ENCODE measurements at places on chromosomes 16 and 17. TPM values are rescaled to one million over a fixed set of nuclear protein-coding genes. Genes with fewer than 3 reads are reported as not detected.

The EXOC3L1 gene
- total RNA-seq, result 3.2 TPM

DNA sequence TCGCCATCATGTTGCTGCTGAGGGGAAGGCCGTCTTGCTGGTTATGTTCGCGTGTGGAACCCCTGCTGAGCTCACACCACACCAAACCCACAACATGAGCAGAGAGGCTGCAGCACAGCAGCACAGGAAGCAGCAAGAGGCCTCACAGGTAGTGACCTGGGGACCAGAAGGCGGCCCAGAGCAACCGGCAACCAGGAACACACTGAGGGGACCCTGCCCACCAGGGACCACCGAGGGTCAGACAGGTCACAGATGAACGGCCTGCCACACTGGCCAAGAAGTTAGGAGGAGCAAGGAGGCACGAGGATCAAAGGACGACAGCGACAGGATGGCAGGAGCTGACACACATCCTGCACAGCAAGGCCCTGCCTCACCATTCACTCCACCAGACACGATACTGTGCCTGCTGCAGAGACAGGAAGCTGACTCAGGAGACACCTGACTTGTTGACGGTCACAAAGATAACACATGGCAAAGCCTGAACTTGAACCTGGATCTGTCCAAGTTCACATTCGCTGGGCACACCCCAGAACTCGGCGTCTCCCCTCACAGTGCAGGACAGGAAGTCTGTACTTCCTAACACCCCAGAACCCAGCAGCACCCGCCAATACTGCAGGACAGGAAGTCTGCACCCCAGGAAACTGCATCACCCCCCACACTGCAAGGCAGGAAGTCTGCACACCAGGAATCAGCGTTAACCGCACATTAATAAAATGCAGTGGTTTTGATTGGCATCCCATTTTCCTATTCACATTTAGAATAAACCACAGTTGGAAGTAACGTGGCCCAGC, 98.5 kb downstream of the ZNF778 start:
- DNase-seq, result peak; percentile 56

DNA sequence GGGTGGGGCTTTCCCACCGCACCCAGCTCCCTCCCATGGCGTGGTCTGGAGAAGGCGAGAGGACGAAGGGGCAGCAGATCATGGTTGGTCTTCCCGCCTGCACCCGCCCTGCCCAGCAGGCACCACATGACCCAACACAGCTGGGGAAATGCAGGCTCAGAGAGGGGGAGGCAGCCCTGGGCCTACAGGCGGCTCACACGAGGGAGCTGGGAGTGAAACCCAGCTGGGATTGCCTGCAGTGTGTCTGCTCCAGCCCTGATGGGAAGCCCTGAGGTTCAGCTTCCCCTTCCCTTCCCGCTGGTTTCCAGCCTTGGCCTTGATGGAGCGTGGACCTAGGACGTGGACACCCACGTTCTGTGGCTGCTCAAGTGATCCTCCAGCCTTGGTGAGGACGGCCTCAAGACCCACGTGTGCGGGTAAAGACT, 20.0 kb upstream of the PABPN1L start:
- no peak for DNase-seq

DNA sequence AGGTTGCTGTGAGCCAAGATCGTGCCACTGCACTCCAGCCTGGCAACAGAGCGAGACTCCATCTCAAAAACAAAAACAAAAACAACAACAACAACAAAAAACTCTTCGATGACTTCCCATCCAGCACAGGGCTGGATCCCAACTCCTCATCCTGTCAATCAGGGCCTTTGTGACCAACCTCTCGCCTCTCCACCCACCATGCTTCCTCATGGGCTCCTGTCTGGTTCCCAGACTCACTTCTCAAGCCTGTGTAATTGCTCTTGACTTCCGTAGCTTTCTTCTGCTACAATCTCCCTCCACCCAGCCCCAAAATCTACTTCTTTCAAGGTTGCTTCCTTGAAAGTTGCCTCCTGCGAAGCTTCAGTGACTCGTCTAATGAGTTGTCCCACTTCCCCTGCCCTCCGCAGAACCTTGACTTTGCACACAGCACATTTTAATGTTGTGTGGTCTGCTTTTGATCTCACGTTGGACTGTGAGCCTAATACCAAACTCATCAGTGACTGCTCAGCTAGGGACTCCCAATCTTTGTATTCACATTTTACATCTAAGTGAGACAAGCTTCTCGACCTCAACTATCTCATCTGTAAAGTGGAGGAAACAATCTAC, 936 bp upstream of the RASL10B start:
- DNase-seq, result no peak

- no peak for DNase-seq
Observed at GRCh38 chr17:70961341-70961740, 792.0 kb downstream of the KCNJ2 start.

The OR1A1 gene
- not detected for total RNA-seq

DNA sequence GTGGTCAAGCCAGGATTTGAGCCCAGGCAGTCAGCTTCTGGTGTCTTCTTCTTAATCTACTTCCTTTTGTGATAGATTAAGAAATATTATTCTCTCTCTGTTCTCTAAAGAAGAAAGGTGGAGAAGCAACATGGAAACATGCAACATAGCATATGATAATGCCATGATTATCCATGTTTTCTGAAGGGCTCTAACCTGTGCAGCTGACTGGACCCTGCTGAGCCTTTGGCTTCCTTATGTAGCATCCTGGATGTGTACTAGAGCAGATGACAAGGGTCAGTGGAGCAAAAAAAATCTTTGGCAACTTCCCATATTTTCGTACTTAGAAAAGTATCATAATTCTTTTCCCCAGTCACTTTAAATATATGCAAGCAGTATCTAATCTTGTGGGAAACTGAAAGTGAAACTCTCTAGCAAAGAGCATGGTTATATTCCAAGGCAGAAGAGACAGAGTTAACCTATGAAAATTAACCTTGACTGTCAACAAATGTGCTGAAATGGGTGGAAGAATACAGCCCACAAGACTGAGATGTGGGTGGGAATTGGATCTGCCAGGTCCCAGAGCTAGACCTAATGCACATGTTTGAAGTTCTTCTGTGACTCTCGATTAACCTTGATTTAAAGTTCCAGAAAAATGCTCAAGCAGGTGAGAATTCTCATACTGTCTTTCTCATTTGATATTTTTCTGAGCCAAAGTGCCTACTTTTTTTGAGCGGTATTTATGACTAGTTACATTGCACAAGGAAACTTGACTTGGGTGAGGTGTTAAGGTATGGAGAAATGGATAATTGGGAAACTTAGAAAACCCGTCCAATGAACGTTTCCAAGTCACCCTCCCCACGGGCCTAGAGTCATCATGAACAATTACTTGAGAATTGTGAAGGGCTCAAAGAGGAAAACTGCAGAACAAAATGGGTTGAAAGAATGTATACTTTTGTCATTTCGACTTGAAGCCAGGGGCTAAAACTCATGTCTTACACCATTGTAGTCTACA, 248.6 kb downstream of the FTO start:
- no peak for DNase-seq
